Activated CD4-positive, alpha-beta T cell treated with anti-CD3 and anti-CD28 coated beads, Interleukin-10, Interleukin-2, amounts not matched to agents 100 ng/mL and 50 ng/mL, durations not matched to agents 16 hours and 8 hours (primary cell): ENCODE measurements at places on chromosomes 5 and 9.

DNA sequence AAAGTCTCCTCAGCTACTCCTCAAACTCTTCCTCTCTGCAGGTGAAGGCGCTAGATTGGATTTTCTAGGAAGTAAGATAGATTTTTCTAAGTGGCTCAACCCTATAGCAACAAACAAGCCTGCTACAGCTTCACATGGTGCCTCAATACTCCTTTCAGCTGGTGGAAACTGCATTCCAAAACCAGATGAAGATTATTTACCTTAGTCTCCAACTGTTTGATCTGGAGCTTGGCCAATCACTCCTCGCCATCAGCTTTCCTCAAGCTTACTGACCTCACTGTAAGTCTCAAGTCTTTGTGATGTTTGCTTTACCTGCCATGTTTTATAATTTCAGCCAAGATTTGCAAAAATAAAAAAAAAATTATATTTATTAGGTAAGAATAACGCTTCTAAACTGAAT is 622.4 kb downstream of the CHSY3 start:
- DNase-seq: no peak

- DNase-seq: peak; percentile 9
Observed at GRCh38 chr5:113281194-113281593, 153.6 kb downstream of the TSSK1B start.

- no peak for DNase-seq
Observed at GRCh38 chr5:148205044-148205806, 2.4 kb downstream of the SPINK6 start.

DNA sequence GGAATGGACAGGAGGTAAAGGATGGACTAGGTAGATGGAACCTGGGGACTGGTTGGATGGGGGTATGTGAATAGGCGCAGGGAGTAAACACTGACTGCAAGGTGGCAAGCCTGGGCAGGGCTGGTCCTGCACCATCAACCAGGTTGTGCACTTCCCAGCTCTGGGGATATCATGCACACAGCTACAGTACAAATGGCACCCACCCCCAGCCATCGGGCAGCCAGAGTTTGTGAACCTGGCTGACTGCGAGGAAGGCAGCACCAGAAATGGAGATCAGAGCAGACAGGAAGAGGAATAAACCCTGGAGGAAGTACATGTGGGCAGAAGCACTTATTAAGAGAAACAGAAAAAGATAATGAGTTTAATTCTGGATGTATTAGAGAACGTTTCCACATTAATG is 229.1 kb downstream of the ESM1 start:
- no peak for DNase-seq

DNA sequence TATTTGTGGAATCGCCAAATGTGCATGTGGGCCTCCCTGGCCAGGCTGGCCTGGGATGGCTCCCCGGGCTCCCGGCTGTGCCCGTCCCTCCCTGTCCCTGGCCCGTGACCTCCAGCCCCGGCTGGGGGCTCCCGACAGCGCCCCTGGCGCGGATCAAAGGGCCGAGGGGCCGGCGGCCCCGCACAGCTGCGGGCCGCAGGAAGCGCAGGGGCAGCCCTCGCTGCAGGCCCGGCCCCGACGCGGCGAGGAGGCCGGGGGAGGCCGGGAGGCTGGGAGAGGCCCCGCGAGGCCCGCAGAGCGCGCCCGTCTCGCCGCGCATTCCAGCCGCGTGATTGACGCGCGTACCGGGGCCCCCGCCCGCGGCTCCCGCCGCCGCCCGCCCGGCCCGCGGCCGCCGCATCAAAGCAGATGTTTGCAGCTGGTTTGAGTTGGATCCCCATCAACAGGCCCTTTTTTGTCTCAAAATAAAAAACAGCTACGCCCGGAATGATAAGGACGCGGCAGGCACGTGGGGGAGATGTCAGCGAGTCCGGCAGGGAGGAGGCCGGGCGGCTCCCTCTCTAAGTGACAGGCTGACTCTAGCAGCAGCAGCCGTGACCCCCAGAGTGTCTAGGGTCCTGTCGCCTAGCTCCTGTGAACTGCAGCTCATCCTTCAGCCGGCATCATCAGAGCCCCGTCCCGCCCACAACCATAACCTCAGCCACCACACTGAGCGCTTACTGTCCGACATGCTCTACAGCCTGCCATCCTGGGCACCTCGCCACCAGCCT is 69.4 kb downstream of the LMX1B start:
- DNase-seq: no peak

GRCh38 chr5:16544607-16545374 is 72.0 kb downstream of the RETREG1 start:
- no peak for DNase-seq

GRCh38 chr9:8800196-8800595 is 1000.6 kb upstream of the DMAC1 start:
- no peak for DNase-seq
